ENCODE measurements at places on chromosomes 16 and 17.

GRCh38 chr16:89748921-89749320, 27.6 kb downstream of the ZNF276 start:
- peaks cover 8% of the 10 kb centered on the region for H3K4me1 ChIP-seq
- H3K27ac ChIP-seq, result no peak overlapping the region
- no peak overlapping the region for H3K4me3 ChIP-seq
- no peaks in the 10 kb centered on the region for H3K27me3 ChIP-seq
- peaks cover 61% of the 10 kb centered on the region for H3K36me3 ChIP-seq

DNA sequence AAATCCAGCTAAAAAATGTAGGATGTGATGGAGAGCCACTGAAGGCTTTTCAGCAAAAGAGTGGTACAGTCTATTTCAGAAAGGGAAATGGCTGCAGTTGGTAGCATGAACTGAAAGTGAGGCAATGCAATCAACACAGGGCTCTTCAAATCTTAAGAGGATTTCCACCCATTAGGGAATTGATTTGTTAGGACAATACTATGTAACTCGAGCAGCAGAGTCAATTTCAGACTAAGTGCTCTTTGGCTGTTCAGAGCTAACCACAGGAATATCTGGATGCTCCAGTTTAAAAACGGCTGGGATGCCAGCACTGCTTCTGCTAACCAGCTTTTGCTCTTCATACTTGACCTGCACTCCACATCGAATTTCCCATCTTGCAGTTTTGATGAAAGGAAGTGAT, 24.6 kb downstream of the CACNG1 start:
- no peaks in the 10 kb centered on the region for H3K36me3 ChIP-seq
- H3K4me1 ChIP-seq, result no peaks in the 10 kb centered on the region
- no peaks in the 10 kb centered on the region for H3K27me3 ChIP-seq

DNA sequence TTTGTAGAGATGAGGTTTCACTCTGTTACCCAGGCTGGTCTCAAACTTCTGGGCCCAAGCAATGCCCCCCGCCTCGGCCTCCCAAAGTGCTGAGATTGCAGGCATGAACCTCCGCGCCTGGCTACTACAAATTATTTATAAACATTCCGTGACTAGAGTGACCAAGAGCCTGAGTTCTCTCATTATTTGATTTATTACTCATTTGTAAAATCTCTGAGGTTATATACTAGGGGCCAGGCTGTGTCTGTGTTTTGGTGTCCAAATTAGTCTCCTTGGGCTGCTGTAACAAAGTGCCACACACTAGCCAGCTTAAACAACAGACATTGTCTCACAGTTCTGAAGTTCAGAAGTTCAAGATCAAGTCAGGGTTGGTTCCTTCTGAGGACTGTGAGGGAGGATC, 70.8 kb upstream of the ELAC2 start:
- no peaks in the 10 kb centered on the region for H3K36me3 ChIP-seq
- H3K4me1 ChIP-seq, result no peaks in the 10 kb centered on the region
- no peaks in the 10 kb centered on the region for H3K27me3 ChIP-seq
- H3K4me3 ChIP-seq, result no peak overlapping the region
- H3K27ac ChIP-seq, result no peak overlapping the region

DNA sequence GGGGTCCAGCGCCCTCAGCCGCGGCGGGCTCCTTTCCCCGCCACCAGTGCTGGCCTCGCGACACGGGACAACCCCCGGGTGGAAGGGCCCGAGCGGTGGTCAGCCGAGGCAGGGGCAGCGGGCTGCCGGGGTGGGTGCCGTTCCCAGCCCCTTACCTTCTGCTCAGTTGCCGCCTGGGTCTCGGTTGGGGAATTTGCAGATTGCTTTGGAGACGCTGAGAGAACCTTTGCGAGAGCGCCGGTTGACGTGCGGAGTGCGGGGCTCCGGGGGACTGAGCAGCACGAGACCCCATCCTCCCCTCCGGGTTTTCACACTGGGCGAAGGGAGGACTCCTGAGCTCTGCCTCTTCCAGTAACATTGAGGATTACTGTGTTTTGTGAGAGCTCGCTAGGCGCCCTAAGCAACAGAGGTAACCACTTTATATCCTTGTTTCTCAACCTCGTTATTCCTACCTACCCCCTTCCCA, 381 bp downstream of the CTNS start:
- no peaks in the 10 kb centered on the region for H3K27me3 ChIP-seq
- no peaks in the 10 kb centered on the region for H3K4me1 ChIP-seq
- peaks cover 34% of the 10 kb centered on the region for H3K36me3 ChIP-seq
- no peak for DNase-seq
- H3K27ac ChIP-seq, result peak overlapping the region; percentile 97

- no peaks in the 10 kb centered on the region for H3K36me3 ChIP-seq
- H3K4me1 ChIP-seq, result peaks cover 9% of the 10 kb centered on the region
- H3K27ac ChIP-seq, result no peak overlapping the region
- H3K4me3 ChIP-seq, result no peak overlapping the region
- H3K27me3 ChIP-seq, result peaks cover 18% of the 10 kb centered on the region
Observed at GRCh38 chr17:49555495-49556222, 20.0 kb upstream of the NXPH3 start.

- H3K36me3 ChIP-seq, result no peaks in the 10 kb centered on the region
- DNase-seq, result no peak
- H3K4me3 ChIP-seq, result no peak overlapping the region
- H3K27me3 ChIP-seq, result no peaks in the 10 kb centered on the region
- H3K27ac ChIP-seq, result no peak overlapping the region
Observed at GRCh38 chr17:13593757-13594156, 8.0 kb downstream of the HS3ST3A1 start.
